GF-D8 (cell line): ENCODE measurements at places on chromosomes 11 and 22.

GRCh38 chr11:132123449-132123848, 753.0 kb downstream of the NTM start:
- DNase-seq = no peak

GRCh38 chr22:19775496-19776325, 15.1 kb downstream of the TBX1 start:
- DNase-seq = no peak

GRCh38 chr11:4610258-4610935, 2.4 kb upstream of the TRIM68 start:
- no peak for DNase-seq

- DNase-seq = no peak
These were observed 38.9 kb downstream of the OR10A6 start for GRCh38 chr11:7892059-7892699.

- no peak for DNase-seq
These were observed 7.5 kb upstream of the TSG101 start for GRCh38 chr11:18534245-18534644.

- DNase-seq = no peak
These were observed 3.0 kb downstream of the ELMOD1 start for GRCh38 chr11:107593951-107594350.

DNA sequence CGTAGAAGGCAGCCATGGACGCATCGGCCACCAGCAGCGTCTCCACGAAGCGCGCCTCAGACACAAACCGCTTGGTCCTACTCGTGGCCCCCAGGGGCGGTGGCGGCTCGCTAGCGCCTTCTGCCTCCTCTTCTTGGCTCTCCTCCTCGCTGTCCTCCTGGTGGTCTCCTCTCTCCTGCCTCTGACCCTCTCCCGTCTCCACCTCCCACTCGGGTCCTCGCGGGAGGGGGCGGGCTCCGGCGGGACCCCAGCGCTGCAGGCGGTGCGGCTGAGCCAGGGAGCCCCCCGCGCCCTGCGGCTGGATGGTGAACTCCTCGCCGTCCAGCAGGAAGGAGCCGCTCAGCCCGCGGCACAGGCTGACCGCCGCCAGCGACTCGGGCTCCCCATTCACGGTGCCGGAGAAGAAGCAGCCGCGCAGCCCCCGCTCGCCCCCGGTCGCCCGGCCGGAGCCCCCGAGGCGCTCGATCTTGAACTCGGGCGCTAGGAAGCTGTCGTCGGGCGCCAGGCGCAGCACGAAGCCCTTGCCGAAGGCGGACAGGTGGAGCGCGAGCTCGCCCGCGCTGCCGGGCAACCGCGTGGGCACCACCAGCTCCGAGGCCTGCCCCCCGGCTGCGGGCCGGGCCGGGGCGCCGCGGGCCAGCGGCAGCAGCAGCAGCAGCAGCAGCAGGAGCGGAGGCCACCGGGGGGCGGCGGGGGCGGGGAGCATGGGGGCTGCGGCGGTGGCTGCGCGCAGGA, 661 bp downstream of the ADAMTS8 start:
- no peak for DNase-seq

DNA sequence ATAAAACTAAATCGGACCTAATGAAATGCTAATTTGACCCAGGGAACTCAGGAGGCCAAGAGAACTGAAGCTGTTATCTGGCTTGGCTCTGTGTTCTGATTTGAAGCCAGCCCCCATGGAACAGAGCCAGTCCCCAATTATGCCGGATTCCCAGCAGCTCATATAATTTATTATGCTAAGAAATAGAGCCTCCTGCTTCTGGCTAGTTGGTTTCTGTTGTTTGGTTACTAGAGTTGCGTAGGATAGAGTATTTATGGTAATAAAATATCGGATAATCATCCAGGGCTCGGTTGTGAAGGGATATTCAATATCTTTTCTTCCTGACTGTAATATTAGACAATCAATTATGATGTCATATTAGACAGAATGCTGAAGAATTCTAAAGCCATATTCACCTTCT, 120.4 kb upstream of the TTC12 start:
- DNase-seq = no peak
